Calu3 (cell line): ENCODE measurements at places on chromosomes 6 and 20. TPM values are rescaled to one million over a fixed set of nuclear protein-coding genes. Genes with fewer than 3 reads are reported as not detected.

The TRIM15 gene
- 11.8 and 13.5 TPM in 2 replicates for total RNA-seq

DNA sequence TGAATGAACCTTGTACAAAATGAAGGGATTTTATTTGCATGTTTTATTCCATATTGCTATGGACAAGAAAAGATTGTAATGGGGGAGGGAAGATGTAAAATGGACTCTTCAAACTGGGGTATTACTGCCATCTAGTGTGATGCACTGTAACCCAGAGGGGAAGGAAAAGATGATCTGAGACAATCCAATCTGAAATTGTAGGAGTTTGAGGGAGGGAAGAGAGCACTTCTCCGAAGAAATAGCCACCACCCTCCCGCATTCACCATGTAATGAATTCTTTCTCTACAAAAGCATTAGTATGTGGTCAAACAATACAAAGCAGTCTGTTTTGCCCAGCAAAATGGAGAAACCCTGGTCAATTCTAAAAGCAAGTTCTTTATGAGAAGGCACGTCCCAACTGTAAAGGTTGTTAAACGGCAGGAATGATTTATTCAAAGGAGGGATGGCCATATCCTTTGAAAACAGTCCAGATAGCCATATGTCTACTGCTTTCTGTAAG lies 679.5 kb upstream of the NRSN1 start:
- H3K27me3 ChIP-seq, result no peaks in the 10 kb centered on the region
- H3K27ac ChIP-seq, result no peak overlapping the region
- no peaks in the 10 kb centered on the region for H3K36me3 ChIP-seq
- H3K4me3 ChIP-seq, result no peak overlapping the region
- H3K4me1 ChIP-seq, result no peaks in the 10 kb centered on the region
- peak; percentile 23 for DNase-seq

DNA sequence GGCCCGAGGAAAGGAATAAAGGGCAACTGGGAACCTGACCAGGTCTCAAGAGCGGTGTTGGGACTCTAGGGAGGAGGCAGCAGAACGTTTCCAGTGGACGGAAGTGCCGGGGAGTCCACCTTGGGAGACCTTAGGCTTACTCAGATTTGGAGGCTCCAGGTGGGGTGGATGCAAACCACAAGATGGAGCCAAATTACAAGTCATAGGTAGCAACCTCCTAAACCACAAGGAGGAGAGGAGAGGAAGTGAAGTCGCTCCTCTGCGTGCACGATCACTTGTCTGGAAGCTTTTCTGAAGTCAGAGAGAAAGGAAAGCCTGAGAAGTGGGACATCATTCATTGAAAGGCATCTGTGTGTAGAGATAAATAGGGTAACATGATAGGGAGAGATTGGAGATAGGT lies 9.3 kb downstream of the HLA-DOA start:
- peaks cover 63% of the 10 kb centered on the region for H3K27me3 ChIP-seq
- DNase-seq, result peak; percentile 74
- H3K4me1 ChIP-seq, result peaks cover 10% of the 10 kb centered on the region

DNA sequence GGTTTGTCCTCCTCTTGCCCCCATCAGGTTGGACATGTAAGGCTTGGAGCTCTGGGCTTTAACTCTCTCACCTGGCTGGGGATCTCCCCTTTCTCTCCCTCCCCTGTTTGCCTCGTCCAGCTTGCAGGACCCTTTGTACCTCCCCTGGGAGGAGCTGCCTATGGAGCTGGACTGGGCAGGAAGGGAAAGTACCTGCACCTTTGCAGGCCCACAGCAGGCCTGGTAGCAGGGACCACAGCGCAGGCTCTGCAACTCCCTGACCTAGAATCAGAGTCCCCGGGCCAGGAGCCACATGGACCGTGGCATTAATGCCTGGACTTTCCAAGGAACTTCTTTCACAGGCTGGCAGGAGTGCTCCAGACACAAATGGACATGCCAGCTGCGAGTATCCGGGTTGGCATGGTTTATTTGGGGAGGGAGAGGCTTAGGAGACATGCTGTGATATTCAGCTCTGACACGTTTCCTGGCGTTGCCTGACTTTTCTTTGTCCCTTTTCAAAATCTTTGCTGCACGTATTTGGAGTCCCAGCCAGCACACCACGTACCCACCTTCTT lies 268.5 kb upstream of the EXOC2 start:
- no peaks in the 10 kb centered on the region for H3K27me3 ChIP-seq
- no peak overlapping the region for H3K27ac ChIP-seq
- no peaks in the 10 kb centered on the region for H3K4me1 ChIP-seq
- no peak overlapping the region for H3K4me3 ChIP-seq
- no peak for DNase-seq

DNA sequence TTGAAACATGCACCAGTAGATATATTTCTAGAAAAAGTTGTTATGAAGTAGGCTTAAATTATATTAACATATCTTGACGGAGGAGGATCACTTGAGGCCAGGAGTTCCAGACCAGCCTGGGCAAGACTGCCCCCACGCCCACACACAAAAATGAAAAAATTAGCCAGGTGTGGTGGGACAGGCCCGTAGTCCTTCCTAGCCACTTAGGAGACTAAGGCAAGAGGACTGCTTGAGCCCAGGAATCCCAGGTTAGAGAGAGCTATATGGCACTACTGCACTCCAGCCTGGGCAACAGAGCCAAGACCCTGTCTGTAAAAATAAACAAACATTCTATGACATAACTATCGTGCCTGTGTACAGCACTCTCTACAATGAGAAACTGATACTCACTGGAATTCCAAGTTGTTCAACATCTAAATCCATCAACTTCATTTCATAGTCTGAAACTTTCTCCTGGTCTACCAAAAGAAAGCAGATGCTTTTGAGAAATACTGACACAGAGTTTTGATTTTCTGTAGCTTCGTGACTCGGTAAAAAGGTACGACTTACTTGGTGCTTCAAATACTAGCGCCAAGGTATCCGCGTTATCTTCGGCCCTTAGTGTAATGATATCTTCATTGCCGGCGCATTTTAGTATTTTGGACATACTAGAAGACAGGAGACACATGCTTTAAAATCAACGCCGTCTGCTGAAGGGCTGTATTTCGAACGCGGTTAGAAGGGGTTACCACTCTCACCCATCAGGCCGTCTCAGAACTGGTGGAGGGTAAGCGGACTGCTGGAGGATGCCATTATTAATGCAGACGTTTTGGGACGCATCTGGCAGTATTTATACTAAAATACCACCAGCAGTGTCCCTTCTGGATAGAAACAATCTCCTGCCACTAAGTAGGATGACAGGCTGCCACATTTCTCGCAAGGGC lies 1.3 kb downstream of the PCNA start:
- H3K4me1 ChIP-seq, result peaks cover 17% of the 10 kb centered on the region
- peak overlapping the region; percentile 81 for H3K4me3 ChIP-seq
- H3K27me3 ChIP-seq, result no peaks in the 10 kb centered on the region
- DNase-seq, result no peak

GRCh38 chr6:77015350-77015749 lies 447.9 kb downstream of the HTR1B start:
- DNase-seq, result no peak
- H3K27ac ChIP-seq, result no peak overlapping the region
- no peak overlapping the region for H3K4me3 ChIP-seq
- H3K27me3 ChIP-seq, result no peaks in the 10 kb centered on the region
- H3K36me3 ChIP-seq, result no peaks in the 10 kb centered on the region

GRCh38 chr6:87945966-87946365 lies 101.7 kb upstream of the SPACA1 start:
- H3K27me3 ChIP-seq, result no peaks in the 10 kb centered on the region
- H3K27ac ChIP-seq, result no peak overlapping the region
- peaks cover 8% of the 10 kb centered on the region for H3K4me1 ChIP-seq
- no peak for DNase-seq
- no peaks in the 10 kb centered on the region for H3K36me3 ChIP-seq
- no peak overlapping the region for H3K4me3 ChIP-seq

The EXOC2 gene
- 13.2 TPM in 2 replicates for total RNA-seq

The RIPOR2 gene
- 0.47 and 4.7 TPM in 2 replicates for total RNA-seq

DNA sequence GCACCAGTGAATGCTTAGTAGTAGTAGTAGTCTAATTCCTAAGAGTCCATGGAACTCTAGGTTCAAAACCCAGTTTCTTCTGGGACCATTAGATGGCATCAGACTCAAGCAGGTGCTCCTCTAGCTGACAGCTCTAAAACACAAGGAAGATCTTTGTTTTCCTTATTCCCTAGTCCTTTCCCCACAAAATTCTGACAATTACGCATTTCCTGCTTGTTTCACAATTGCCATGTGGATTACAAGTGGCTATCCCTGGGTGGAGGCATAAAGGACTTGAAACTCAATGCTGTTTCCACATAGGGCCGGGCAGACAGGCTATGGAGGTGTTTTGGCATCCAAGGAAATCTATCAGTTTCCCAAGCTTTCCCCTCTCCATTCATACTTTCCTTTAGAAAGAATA lies 9.2 kb upstream of the HLA-DOB start:
- H3K4me3 ChIP-seq, result no peak overlapping the region
- H3K27me3 ChIP-seq, result no peaks in the 10 kb centered on the region
- H3K27ac ChIP-seq, result no peak overlapping the region

GRCh38 chr20:63151554-63152321 lies 64.2 kb downstream of the YTHDF1 start:
- no peak overlapping the region for H3K27ac ChIP-seq
- H3K4me3 ChIP-seq, result no peak overlapping the region
- H3K36me3 ChIP-seq, result no peaks in the 10 kb centered on the region
- DNase-seq, result no peak
- no peaks in the 10 kb centered on the region for H3K4me1 ChIP-seq
- peaks cover 100% of the 10 kb centered on the region for H3K27me3 ChIP-seq

DNA sequence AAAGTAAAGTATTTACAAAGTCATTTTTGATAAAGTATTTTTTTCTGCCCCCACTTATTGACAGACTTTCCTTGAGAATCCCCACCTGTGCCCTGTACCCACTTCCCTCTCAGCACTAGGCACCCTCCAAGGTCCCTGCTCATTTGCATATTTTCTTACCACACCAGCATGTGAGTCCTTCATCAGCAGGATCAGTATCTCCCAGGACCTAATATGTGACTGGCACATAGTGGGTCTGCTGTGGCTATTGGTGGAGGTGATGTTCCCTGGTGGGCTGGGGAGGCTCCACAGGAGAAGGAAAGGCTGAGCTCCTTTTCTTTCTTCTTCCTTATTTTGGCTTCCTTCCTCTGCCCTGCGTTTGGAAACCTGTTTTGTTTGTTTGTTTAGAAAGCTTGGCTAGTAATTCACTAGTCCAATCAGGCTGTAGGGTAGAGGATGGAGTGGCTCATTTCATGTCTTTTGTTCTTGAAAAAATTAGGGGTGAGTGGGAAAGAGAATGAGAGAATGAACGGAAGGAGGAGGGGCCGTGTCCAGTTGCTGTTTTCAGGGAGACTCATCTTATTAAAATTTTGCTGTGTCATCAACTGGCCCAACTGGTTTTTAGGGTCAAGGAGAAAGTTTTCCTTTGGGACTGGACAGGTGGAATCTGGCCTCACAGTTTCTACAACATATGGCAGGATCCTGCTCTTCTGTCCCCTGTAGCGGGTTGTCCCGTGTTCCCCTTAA lies 2.8 kb upstream of the RNF24 start:
- H3K27ac ChIP-seq, result peak overlapping the region; percentile 33
- H3K27me3 ChIP-seq, result peaks cover 47% of the 10 kb centered on the region
- no peak for DNase-seq
- peaks cover 35% of the 10 kb centered on the region for H3K4me1 ChIP-seq
- peaks cover 5% of the 10 kb centered on the region for H3K36me3 ChIP-seq
- peak overlapping the region; percentile 9 for H3K4me3 ChIP-seq

- no peak overlapping the region for H3K4me3 ChIP-seq
- no peaks in the 10 kb centered on the region for H3K27me3 ChIP-seq
- DNase-seq, result no peak
- peaks cover 5% of the 10 kb centered on the region for H3K36me3 ChIP-seq
- H3K27ac ChIP-seq, result no peak overlapping the region
Observed at GRCh38 chr6:79735183-79735582, 104.1 kb downstream of the SH3BGRL2 start.

- H3K4me1 ChIP-seq, result no peaks in the 10 kb centered on the region
- H3K27ac ChIP-seq, result no peak overlapping the region
- no peak for DNase-seq
- H3K36me3 ChIP-seq, result no peaks in the 10 kb centered on the region
- H3K4me3 ChIP-seq, result no peak overlapping the region
Observed at GRCh38 chr20:63055575-63056235, 48.9 kb upstream of the BHLHE23 start.

DNA sequence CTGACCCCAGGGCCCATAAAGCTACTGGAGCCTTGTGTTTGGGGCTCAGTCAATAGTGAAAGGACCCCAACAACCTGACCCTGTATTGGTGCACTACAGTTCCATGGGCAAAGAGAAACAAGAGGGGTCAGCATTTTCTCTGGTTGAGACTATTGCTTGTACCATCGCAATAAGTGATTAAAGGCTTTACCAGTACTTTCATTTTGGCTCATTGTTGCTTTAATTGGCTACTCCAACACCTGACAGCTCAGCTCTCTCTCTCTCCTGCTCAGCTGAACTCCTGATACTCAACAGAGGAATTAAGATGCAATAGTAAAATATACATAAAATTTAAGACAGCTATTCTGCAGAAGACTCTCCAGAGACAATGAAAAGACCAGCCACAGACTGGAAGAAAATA lies 17.8 kb downstream of the CD93 start:
- no peak for DNase-seq
- no peak overlapping the region for H3K27ac ChIP-seq
- no peak overlapping the region for H3K4me3 ChIP-seq

The KIAA1755 gene
- total RNA-seq, result not detected in 2 replicates

DNA sequence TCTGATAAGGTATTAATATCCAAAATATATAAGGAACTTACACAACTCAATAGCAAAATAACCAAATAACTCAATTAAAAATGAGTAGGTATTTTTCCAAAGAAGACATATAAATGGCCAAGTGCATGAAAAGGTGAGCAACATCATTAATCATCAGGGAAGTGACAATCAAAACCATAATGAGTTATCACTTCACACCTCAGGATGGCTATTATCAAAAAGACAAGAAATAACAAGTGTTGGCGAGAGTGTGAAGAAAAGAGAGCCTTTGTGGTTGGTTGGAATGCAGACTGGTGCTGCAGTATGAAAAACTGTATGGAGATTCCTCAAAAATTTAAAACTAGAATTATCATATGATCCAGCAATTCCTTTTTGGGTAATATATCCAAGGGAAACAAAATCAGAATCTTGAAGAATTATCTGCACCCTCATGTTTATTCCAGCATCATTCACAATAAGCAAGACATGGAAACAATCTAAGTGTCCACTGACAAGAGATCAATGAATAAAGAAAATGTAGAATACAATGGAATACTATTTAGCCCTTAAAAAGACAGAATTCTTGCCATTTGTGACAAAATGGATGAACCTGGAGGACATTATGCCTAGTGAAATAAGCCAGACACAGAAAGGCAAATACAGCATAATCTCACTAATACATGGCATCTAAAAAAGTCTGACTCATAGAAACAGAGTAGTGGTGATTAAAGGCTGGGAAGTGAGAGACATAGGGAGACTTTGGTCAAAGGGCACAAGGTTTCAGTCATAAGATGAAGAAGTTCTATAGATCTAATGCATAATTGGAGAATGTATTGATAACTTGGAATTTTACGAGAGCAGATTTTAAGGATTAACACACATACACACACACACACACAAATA lies 175.6 kb downstream of the FOXA2 start:
- no peaks in the 10 kb centered on the region for H3K27me3 ChIP-seq
- no peak for DNase-seq

DNA sequence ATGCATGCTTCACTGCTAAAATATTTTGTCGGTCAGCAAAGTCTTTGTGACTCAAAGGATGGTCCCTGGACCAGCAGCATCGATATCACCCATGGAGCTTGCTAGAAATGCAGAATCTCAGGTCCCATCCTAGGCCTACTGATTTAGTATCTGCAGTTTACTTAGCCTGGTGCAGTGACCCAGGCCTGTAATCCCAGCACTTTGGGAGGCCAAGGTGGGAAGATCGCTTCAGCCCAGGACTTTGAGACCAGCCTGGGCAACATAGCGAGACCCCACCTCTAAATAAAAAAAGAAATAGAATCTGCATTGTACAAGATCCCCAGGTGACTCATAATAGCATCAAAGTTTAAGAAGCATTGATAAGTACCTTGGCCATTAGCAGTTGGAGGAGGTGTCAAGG lies 248.7 kb downstream of the CD83 start:
- DNase-seq, result no peak
- peaks cover 3% of the 10 kb centered on the region for H3K4me1 ChIP-seq
- H3K36me3 ChIP-seq, result no peaks in the 10 kb centered on the region
- no peak overlapping the region for H3K27ac ChIP-seq
